ENCODE measurements at places on chromosomes 5 and 9.

DNA sequence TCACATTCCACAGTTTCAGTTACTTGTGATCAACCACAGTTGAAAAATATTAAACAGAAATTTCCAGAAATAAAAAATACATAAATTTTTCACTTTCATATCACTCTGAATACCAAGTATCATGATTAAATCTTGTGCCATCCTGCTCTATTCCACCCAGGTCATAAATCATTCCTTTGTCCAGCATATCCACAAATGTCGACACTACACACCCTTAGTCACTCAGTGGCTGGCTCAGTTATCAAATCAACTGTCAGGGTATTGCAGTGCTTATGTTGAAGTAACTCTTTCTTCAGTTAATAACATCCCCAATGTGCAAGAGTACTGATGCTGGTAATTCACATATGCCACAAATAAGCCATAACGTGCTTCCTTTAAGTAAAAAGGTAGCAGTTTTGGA is 115.7 kb downstream of the FBXL17 start:
- DNase-seq = no peak

DNA sequence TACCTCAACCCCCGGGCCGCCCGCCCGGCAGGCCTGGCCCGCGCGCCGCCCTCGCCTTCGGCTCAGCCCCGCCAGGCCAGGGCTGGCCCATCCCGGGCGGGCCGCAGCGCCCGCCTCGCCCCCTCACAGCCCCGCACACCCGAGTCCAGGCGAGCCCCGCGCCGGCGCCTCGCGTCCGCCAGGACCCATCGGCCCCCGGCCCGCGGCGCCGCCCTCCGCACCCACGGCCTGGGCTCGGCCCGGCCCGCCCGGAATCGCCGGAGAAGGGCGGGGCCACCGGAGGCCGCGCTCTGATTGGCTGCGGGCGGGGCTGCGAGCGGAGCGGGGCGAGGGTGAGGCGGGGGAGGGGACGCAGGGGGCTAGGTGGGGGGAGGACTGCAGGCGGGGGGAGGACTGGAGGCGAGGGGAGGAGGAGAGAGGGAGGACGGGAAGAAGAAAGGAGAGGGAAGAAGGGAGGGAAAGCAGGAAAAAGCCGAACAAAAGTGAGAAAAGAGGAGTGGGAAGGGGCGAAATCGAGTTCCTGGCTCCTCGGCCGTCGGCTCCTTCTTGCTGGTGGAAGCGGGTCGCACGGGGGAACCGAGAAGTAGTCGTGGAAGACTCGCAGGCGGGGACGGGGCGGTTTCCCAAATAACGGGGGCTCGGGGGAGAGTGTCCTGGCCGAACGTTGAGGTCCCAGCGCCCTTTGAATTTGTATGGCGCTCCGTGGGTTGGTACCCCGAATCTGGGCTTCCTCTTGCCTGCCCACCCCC is 472 bp upstream of the UBTD2 start:
- DNase-seq = peak; percentile 94

DNA sequence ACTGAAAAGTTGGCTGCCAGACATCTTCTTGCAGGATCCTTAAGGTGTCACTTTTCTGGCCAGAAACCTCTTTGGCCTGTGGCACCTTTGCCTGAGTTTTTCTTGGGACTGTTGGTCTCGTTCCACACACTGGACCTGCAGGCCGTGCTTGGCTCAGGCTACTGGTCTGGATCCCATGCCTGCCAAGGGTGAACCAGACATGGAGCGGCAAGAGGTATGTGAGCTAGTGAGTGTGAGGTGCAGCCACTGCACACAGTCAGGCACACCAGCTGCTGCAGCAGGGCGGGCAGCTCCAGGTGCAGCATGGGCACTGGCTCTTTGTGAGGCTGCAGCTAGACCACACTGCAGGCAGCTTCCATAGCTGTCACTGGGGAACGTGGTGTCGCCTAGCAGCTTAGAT is 47.9 kb downstream of the NDUFAF2 start:
- DNase-seq = no peak

DNA sequence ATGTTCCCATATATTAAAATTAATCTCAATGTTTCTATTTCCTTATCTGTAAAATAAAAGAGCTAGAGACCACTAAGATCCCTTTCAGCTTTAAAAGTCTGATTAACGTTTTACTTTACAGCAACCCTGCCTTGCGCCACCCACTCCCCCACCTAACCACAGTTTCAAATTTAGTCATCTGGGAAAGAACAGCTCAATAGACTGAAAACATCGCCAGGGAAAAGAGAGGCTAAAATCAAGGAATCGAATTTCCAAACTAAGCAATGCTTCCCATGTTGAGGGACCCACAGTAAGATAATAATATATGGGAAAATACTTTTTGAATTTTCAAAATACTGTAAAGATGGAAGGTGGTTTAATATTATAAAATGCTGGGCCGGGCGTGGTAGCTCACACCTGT is 6.6 kb downstream of the SAXO1 start:
- DNase-seq = no peak

GRCh38 chr9:20331095-20331685 is 291.1 kb downstream of the MLLT3 start:
- no peak for DNase-seq

- DNase-seq = no peak
Measured at GRCh38 chr9:89781838-89782540, 177.2 kb downstream of the GADD45G start.

DNA sequence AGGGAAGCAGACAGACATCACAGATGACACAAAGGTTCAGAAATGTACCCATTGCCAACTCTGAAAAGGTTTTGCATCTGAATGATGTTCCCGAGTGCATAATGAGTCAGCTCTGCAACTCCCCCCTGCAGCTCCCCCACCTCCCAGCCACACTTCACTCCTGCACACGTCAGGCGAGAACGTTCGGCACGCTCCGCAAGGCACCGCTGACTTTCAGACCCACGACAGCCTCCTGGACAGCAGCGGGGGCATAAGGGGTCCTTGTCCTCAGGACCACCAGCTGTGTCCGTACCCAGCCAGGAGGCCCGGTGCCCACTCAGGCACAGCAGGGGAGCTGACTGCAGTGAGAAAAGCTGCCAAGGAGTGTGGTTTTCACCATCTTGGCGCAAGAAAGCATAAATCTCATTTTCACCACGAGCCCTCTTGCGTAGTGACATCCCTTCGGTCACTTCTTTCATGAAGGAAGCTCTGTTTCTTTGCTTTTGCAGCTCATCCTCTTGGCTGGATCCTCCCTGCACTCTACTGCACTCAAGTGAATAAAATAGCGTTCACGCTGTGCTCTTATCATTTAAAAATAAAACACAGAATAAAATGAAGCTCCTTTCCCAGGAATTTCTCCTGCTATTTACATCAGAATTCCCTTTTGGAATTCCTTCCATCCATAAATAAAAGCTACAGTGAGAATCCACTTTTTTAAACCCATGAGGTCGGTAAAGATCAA is 9.9 kb downstream of the GFPT2 start:
- peak; percentile 64 for DNase-seq

GRCh38 chr9:134320126-134320867 is 6.0 kb upstream of the RXRA start:
- peak; percentile 77 for DNase-seq

DNA sequence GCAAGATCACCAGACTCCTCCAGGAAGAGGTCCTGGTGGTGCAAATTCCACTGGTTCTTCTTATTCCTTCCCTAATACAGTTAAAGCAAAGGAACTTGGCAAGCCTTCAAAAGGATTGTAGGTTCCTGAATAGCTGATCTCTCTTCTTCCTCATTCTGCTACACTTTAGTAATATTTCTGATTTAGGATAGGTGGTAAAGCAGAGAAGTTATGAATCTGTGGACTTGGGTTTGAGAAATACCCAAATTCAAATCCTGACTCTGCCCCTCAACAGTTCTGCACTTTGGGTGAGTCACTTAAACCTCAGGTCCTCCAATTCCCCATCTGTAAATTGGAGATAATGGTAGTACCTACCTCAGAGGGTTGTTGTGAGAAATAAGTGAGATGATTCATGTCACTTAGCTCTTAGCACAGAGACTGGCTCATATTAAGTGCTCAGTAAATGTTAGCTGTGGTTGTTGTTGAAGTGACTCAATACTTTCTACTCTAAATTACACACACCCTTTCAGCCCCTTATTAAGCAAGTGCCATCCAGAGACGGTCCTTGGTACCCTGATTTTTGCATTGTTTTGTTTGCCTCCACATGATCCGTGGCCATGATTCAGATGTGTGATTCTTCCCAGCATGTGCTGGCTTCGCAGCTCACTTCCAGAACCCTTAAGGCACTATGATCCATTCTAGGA is 5.2 kb downstream of the SH3RF2 start:
- no peak for DNase-seq

- no peak for DNase-seq
Measured at GRCh38 chr9:16398691-16399090, 471.8 kb downstream of the BNC2 start.

- peak; percentile 62 for DNase-seq
Measured at GRCh38 chr5:147483961-147484707, 25.7 kb downstream of the DPYSL3 start.

DNA sequence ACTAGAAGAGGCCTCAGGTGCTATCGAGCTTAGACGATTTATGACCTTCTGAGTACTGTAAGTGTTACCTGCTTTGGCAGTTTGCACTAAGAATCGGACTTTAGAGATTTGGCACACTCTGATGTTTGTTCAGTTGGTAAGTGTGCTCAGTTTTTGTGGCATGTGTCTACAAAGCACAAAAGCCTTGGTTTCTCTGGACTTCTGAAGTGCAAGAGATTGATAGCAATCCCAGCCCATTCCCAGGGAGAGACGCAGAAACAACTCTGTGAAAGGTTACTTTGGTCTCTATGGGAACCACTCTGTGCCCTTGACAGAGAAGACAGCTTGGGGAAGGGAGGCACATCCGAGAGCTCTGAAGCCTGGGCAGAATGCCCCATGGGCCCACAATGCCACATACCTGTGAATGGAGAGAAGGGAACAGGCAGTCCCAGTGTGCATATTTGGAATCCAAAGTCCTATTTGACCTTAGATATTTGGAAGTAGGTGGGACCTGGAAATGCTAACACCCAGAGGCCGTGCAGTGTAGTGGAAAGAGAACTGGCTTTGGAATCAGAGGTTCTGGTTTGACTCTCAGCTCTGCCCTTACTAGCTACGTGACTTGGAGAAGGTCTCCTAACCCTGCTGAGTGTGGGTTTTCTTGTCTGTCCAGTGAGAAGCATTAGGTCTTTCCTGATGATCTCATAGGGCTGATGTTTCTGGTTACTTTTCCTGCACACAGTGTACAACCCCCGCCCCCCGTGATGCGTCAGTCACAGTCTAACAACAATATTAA is 194.3 kb upstream of the VLDLR start:
- no peak for DNase-seq

DNA sequence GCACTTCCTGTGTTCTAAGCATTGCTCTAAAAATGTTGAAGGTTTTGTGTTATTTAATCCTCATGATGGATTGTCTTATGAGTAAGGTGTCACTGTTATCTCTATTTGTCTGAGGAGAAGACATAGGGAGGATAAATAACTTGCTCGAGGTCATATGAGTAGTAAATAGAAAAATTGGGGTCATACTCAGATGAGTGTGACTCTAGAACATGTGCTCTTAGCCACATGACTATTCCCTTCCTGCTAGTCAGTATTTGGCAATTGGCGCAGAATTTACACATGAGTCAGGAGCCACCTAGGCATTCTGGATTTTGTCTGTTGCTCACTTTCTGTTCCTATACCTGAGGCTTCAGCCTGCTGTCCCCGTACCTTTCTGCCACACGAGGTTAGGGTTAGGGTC is 234.6 kb upstream of the CD180 start:
- no peak for DNase-seq

GRCh38 chr9:37668116-37668601 is 17.4 kb downstream of the FRMPD1 start:
- peak; percentile 21 for DNase-seq

DNA sequence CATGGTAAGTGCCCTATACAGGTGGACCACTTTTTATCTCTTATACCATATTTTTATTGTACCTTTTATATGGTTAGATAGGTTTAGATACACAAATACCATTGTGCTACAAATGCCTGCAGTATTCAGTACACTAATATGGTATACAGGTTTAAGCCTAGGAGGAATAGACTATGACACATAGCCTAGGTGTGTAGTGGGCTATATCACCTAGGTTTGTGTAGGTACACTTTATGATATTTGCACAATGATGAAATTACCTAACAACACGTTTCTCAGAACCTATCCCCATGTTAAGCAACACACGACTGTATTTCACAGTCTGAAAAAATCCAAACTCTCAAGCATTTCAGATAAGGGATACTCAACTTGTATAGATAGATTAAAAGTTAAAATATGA is 9.6 kb upstream of the PHF24 start:
- no peak for DNase-seq

- no peak for DNase-seq
Measured at GRCh38 chr5:80712919-80713318, 58.1 kb upstream of the DHFR start.

- DNase-seq = no peak
Measured at GRCh38 chr5:115686051-115686737, 60.4 kb upstream of the TMED7 start.

DNA sequence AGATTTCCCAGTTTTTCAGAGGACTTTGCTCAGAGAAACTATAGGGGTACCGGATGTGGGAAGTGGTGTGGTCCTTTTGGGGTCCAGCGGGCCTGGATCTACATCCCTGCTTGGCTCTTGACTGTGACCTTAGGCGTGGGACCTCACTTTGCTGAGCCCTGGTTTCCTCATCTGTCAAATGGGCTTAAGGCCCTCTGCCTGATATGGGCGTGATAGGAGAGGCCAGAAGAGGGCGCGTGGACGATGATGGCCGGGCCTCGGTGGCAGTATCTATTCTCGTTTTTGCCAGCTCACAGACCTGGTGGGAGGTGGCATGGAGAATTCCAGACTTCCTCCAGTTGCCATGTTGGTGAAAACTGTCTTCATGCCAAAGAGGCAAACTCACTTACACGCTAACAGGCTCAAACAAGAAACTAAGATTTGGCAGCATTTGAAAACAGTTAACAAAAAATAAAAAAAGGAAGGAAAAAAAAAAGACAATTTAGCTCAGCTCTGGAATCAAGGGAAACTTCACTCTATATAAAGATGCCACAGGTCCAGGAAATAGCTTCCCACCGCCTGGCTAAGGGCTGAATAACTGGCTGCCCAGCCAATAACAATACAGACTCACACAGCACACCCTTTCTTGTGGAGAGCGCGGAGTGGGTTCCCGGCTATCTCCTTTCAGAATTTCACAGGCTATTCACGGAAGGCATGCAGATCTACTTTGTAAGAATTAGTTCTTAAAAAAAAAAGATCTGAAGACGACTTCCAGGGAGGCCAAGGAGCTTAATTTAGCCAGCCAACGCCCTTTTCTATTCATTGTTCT is 1.7 kb downstream of the SH3PXD2B start:
- DNase-seq = peak; percentile 67

DNA sequence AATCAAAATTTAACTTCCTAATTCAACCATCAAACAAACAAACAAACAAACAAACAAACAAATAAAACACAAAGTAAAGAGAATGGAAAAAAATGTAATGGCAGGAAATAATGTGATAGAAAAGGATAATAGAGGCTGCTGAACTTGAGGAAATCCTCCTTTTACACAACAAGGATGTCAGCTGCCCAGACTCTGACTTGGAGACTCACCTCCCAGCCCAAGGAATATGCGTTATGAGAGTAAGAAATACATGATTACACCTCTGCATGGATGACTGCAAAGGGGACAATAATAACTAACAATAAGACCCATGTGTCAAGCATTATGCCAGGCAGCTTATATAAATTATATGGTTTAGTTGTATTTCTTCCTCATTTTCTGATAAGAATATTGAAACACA is 46.6 kb upstream of the JAK2 start:
- no peak for DNase-seq

- no peak for DNase-seq
Measured at GRCh38 chr5:33105521-33105941, 335.2 kb upstream of the TARS1 start.
